ENCODE measurements at places on chromosomes 2 and 18.

DNA sequence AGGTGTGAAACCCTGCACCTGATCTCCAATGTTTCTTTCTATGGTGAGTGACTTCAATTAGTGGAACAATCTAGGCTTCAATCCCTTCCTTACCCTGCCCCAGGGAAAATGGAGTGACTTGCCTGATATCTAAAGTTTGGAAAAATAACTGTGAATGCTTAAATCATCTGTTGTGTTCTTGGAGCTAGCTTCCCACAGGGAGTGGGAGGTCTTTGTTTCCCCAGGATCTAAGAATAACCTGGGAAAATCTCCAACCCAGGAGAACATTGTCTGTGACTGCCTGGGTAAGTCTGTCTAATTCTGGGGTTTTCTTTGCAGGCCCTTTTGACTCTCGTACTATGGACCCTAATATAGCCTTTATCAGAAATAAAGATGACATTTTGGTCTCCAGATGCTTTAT, 13.6 kb upstream of the LDAH start:
- no peak for DNase-seq

DNA sequence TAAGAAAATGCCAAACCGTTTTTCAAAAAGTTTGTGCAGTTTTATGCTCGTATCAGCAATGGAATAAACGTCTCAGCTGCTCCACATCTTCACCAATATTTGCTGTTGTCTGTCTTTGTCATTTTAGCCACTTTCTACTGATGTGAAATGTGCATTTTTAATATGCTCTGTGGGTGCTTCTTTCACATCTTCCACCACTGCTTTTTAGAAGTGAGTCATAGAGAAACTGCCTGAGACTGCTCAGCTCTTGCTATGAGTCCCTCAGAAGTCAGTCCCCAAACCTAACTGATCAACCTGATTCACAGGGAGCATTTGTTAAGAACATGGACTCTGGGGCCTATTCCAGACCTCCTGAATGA, 41.0 kb upstream of the EPC2 start:
- no peak for DNase-seq

- no peak for DNase-seq
Observed at GRCh38 chr2:241553981-241554380, 4.6 kb upstream of the BOK start.

DNA sequence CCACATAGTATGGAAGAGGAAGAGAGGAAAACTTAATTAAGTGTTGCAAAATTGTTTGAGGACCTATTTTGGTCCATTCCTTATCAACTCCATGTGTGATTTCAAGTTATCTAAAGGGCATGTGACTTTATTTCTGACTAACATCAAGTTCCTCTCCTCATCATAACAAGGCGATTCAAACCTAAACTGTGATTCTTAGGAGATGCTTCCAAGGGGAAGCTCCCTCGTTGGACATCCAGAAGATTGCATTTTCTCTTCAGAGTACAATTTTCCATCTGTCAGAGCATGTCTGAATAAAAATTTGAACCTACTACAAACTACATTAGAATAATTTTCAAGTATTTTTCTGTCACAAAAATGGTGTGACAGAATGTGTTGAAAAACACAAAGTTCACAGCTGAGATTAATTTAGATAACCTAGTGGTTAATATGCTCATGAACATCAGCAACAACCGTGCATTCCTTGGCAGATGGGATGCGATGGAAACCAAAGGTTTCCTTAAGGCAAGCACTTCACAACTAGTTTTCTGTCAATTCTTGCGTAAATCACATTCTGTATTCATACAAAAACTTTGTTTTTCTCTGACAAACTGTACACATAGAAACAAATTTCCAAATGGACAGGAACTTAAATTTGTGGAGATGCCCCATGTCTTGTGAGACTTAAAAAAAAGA, 4.2 kb downstream of the SFT2D3 start:
- no peak for DNase-seq

DNA sequence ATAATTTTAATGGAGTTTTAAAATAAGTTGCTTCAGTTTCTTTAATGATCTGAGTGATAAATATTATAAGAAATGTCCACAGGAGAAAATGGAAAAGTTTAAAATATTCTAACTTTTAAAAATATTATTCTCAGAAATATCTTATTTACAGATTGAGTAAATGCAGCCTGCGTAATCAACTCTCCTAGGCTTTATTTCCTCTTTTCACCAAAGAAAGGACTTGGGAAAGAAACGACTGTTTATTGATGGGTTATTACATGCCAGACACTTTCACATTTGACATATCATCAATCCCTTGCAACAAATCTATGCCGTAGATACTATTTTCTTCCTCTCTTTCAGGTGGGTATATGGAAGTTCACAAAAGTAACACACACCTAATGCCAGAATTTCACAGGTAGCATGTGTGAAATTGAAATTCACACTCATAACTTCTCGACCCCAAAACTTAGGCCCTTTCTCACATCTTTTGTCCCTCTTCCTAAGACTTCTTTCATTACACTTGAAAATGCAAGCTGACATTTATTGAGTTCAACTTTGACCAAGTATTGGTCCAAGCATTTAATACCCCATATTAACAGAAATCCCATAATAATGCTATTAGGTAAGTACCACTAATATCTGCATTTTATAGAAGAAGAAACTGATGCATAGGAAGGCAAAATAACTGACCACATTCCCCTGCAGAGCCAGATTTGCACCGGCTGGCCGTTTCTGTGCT, 49.2 kb downstream of the MYOM1 start:
- no peak for DNase-seq

DNA sequence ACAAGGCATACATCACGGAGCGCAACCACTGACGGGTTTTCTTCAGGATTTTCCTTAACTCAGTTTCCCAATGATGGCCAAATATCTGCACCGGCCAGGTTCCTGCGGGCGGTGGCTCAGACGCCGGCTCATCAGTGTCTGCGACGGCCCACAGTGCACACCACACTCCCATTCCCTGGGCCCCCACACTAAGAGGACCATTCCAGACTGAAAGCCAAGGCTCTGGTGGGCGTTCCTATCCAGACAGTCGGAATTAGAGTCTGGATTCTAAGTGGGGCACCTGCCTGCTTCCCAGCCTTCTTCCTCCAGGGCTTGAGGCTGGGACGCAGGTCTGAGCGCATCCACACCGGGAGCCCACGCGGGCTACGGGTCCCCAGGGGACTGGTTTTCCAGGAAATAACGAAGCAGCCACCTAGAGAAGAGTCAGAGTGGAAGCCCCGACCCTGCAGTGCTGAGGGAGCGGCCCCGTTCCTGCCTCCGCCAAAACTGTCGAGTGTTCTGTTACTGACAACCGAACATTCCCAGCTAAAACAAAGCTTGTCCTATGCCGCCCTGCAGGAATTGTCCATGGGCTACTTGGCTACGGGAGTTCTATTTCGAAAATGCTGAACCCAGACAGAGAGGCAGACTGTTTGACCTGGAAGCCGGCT, 75.3 kb downstream of the TMEM18 start:
- no peak for DNase-seq

GRCh38 chr18:23871410-23871809, 143.1 kb upstream of the TTC39C start:
- DNase-seq = no peak
